ENCODE measurements at places on chromosomes 7 and 10.

GRCh38 chr7:18518555-18518954 is 23.0 kb downstream of the HDAC9 start:
- no peak for DNase-seq

- DNase-seq = no peak
These were observed 43.8 kb downstream of the MYO1G start for GRCh38 chr7:44935016-44935415.

DNA sequence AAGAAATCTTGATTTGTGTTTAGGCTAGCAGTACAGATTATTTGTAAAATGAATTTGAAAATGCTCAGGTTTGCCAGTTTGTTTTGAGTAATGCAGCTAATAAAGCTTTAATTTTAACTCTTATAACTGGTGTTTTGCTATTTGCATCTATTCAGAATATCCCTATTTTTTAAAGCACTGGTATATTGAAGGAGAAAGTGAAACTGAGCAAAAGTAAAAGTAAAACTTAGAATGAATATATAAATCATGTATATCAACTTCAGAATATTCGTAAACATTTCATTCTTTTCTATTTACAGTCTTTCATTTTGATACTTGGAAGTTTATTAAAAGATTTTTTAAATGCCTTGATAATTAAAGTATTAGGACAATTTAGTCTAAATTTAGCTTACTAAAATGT is 26.2 kb downstream of the TASOR2 start:
- no peak for DNase-seq

GRCh38 chr10:19204246-19204917 is 155.8 kb downstream of the MALRD1 start:
- DNase-seq = no peak

- DNase-seq = no peak
These were observed 328.6 kb downstream of the INHBA start for GRCh38 chr7:41374150-41374848.

- DNase-seq = no peak
These were observed 108.5 kb downstream of the CFTR start for GRCh38 chr7:117588352-117588794.

GRCh38 chr7:31129067-31129466 is 77.0 kb downstream of the ADCYAP1R1 start:
- DNase-seq = no peak
